ACHN (cell line): ENCODE measurements at places on chromosomes 11 and 22.
A peak's percentile ranks its signal among the peaks of the same experiment; 100 is the strongest.

GRCh38 chr11:1201395-1202153, 21.3 kb upstream of the MUC5B start:
- DNase-seq: no peak

DNA sequence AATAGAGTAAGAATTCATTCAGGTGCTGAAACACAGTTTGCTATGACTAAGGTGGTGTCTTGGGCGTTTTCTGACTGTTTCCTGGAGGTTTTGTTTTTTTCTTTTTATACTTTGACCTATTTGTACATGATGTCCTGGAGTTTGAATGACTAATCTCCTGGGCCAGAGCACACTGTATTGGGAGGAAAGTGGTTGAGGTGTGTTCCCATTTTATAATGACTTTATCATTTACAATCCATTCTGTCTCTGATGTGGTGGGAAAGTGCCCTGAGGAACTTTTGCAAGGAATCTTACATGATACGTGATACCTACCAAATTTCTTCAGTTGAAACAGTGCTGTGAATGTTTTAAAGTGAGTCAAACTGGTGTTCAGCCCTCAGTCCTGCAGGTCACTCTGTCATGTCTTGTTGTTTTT, 80.8 kb downstream of the TNRC6B start:
- no peak for DNase-seq

DNA sequence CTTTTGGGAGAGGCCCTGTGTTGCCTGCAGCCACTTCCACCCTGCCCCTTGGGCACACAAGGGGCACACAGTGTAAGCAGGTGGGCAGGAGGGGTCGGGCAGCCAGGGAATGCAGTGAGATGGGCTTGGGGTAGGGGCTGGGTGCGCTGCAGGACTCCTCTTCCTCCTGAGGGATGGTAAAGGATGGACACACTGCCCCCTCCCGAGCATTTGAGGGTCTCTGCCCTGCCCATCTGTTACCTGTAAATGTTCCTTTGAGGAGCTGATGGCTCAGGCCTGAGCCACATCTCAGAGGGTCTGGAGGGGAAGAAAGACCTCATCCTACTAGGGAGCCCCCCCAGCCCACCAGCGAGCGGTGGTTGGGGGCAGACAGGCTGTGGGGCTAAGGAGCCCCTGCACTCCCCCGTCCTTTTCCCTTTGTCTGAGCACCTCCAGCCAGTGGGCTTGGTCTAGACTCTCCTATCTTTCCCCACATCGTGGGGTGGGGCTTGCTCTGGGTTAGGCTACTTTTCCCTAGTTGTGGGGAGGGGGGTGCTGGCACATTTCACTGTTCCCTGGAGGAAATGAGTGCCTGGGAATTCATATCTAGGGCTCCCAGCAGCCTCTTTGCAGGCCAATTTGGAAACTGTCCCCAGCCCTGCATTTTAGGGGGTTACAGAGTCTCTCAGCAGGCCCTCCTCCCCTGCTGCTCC, 1.7 kb upstream of the TSSC4 start:
- DNase-seq: no peak

DNA sequence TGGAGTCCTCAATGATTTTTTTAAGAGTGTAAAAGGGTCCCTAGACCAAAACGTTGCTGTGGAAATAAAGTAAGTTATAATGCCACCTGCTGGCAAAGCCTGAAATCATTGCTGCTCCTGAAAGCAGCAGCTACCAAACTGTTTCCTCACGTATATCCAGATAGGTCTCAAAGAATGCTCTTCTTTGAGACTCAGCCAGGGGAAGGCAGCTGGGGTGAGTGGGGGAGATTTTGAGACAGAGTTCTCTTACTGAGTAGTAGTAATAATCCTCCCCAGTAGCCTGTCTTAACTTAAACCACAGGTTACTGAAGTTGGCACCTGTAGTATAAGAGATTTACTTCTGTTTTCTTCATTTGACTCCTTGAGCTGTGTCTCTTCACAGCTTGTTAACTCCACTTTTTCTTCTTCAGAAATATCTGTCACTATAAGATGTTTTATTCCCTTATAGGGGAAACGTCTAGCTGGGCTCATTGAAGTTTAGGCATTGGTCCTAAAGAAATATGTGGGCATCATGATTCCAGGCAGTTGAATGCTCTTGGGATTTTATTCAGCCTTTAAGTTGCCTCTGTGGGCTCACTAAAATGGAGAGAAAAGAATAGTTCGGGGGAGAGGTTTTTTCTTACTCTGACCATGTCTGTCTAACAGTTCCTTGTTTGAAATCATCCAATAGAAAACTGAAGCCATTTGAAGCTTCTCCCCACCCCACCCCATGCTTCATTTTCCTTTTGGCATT, 77.9 kb downstream of the BTBD10 start:
- peak; percentile 52 for DNase-seq

GRCh38 chr11:57703341-57703740, 8.7 kb downstream of the MED19 start:
- no peak for DNase-seq

DNA sequence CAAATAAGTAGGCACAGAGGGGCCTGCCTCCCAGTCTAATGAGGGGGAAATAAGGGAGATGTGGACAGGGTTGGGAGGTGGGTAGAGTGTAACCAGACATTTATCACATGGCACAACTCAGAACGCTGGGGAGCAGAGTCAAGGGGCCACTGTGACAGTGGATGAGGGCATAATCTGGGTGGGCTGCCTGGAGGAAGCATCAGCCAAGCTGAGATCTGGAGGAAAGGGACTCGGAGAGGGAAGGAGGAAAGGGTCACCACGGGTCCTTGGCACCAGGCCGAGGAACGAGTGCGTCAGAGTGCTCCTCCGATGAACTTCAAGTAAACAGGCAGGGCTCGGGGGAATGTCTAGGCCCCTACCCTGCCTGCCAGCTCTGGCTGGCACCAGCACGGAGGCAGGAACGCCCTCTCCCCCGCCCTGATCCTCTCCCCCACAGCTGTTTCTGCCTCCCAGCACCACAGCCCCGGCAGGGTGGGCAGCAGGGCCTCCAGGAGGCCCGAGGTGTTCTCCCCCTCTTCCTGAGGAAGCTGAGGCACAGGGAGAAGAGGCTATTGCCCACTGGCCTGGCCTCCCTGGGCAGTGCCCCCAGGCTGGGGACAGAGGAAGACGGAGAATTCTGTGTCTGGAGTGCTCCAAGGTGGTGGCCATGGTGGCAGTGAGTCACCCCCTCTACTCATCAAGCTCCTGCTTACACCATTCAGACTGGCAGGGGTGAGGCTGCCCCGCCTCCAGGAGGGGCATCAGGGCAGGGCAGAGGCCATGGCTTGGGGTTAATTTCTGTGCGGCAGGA, 4.2 kb downstream of the ALDH3B1 start:
- peak; percentile 93 for DNase-seq

DNA sequence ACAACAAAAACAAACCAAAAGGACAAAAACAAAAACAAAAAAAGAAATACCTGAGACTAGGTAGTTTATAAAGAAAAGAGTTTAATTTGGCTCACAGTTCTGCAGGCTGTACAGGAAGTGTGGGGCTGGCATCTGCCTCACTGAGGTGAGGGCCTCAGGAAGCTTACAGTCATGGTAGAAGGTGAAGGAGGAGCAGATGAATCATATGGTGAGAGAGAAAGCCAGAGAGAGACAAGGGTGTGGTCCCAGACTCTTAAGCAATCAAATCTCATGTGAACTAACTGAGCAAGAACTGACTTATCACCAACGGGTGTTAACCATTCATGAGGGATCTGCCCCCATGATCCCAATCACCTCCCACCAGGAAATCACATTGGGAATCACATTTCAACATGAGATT, 58.8 kb upstream of the ZBED5 start:
- no peak for DNase-seq

DNA sequence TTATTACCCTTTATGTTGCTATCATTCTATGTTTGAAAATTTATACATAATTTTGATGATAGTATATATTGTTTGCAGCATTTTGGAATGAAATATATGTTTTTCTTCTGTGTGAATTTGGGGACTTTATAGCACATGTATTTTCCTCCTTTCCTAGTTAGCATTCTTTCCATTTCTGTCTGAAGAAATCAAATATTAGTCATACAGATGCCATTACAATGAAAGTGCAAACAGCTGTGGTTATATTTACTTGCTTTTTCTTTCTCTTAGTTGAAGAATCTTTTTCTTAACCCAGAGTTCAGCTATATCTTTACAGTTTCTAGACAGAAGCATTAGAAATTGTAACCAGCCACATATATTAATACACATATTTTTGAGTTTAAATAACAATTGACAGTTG, 753.1 kb upstream of the ARHGAP42 start:
- DNase-seq: peak; percentile 25

GRCh38 chr11:61718621-61719302, 33.7 kb upstream of the MYRF start:
- DNase-seq: no peak

GRCh38 chr11:117384045-117384444, 56.4 kb downstream of the CEP164 start:
- peak; percentile 76 for DNase-seq

GRCh38 chr11:78717041-78717440, 142.4 kb upstream of the NARS2 start:
- peak; percentile 29 for DNase-seq

DNA sequence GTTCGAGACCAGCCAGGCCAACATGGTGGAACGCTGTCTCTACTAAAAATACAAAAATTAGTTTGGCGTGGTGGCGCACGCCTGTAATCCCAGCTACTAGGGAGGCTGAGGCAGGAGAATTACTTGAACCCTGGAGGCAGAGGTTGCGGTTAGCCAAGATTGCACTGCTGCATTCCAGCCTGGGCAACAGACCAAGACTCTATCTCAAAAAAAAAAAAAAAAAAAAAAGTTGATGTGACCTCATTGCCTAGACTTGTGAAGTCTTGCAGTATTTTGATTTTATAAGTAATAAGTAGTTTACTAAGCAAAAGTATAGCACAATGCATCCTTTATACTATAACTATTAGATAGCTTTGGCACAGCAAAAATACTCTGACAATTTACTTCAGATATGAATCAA, 9.9 kb upstream of the CUL5 start:
- DNase-seq: no peak

- peak; percentile 77 for DNase-seq
These were observed 76.7 kb upstream of the PICALM start for GRCh38 chr11:86145439-86146156.

DNA sequence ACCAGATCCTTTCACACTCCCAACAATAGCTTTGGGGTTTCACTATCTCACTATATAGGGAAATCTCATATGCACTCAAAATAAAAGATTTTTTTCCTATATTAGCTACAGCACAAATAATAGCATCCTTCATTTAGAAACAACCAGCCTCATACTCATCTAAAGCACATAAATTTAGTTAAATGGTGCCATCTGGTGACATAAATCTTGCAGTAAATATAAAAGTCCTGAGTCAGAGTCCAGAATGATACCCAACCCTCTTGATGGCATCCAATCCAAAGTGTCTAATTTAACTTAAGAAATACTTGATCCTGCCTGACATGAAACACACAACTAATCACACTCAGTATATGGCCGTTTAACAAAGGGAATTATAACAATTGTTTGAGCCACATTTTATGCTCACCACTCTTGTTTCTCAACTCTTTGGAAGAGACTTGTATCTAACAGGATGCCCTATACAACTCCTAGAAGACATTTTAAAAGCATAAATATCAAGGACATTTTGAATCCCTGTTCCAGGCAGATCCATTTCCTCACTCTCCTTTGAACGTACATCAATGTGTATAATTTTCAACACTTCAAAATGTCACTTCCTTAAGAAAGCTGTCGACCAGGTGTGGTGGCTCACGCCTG, 36.2 kb downstream of the DLG2 start:
- DNase-seq: peak; percentile 51

DNA sequence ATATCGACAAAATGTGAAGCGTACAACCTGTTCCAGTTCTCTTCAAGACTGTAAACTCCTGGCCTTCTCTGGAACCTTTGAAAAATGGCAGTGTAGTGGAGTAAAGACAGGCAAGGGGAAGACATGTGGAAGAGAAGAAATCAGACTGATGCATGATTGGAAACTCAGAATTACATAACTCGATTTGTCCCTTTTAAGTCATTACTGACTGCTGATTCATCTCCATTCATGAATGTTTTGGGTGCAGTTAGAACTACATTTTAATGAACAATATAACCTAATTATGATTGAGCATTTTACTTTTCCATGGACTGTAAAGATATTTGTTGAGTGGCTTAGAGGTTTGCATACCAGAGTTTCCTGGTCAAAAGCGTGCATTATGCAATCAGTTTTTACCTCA, 32.9 kb downstream of the FAT3 start:
- DNase-seq: no peak

DNA sequence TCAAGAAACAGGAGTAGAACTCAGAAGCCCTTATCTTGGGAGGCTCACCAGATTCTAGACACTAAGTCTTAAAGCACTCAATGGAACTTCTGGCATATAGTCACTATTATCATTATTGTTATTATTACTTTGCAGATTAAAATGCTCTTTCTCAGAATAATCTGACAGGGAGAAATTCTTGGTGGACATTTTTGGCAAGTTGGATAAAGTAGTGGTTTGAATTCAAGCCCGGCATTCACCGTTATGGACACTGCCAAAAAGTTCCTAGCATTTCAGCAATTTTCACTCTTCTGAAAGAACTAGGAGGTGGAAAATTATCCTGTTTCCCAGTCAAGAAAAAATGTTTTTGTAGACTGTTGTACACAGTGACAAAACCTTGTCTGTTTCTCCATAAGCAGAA, 179.6 kb upstream of the ISX start:
- DNase-seq: no peak

GRCh38 chr22:42289671-42290541, 19.5 kb upstream of the TCF20 start:
- no peak for DNase-seq

DNA sequence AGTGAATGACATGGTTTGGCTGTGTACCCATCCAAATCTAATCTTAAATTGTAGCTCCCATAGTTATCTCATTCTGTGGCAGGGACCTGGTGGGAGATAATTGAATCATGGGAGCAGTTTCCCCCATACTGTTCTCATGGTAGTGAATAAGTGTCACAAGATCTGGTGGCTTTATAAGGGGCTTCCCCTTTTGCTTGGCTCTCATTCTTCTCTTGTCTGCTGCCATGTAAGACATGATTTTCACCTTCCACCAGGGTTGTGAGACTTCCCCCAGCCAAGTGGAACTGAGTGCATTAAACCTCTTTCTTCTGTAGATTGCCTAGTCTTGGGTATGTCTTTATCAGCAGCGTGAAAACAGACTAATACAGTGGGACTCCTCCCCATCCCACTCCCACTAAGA, 11.1 kb downstream of the OR5A2 start:
- DNase-seq: no peak

DNA sequence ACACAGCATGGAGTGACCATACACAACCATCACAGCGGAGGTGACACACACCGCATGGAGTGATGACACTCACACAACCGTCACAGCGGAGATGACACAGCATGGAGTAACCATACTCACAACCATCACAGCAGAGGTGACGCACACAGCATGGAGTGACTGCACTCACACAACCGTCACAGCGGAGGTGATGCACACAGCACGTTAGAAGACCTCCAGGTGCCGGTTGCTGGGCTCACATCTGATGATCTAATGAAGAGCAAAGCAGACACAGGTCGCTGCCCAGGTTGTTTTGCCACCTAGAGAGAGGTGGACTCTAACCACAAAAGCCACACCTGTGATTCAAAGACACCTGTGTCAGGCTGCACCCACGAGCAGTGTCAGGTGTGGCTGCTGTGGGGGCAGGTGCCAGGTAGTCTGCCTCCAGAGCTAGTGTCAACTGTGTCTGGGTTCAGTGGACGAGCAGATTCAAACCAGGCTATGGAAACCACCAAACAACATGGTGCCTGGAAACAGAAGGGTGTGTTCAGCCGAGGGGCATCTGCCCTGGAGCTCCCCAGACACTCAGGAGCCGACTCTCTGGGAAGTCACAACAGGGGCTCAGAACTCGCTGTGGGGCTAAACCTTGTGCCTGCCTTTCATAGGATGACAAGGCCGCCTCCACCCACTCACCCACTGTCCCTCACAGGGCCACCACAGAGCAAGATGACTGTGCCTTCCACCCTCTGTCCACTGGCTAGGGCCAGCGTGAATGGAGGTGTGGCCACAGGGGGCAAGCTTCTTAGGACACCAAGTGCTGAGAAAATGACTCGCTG, 608.2 kb downstream of the TBC1D22A start:
- DNase-seq: no peak
